LHCN-M2 (cell line): ENCODE measurements at places on chromosomes 3 and 15. TPM values are rescaled to one million over a fixed set of nuclear protein-coding genes. Genes with fewer than 3 reads are reported as not detected.

DNA sequence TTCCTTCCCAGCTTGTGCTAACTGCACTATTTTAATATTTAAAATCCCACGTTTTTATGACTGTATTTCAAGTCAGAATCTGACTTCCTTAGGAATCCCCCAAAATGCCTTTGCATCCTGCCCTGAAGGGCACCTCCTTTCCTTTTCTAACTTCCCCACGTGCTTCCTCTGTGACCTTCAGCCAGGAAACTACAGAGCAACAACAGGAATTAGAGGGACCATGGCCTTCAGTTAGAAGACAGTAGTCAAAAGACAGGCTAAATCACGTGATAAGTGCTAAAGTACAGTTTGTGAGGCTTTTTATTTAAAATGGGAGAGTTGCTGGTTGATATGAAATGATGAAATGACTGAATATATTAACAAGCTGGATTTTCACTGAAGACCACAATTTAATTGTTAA is 11.8 kb upstream of the ABHD10 start:
- no peak for DNase-seq

- DNase-seq: no peak
These were observed 21.8 kb upstream of the LIMD1 start for GRCh38 chr3:45572755-45573154.

The CKMT1A gene
- not detected in 2 replicates for total RNA-seq

The CNTN4 gene
- total RNA-seq: not detected in 2 replicates

The IQCF5 gene
- total RNA-seq: not detected in 2 replicates
